Retina (tissue), 1 donor: ENCODE measurements at places on chromosomes 12 and 14.

DNA sequence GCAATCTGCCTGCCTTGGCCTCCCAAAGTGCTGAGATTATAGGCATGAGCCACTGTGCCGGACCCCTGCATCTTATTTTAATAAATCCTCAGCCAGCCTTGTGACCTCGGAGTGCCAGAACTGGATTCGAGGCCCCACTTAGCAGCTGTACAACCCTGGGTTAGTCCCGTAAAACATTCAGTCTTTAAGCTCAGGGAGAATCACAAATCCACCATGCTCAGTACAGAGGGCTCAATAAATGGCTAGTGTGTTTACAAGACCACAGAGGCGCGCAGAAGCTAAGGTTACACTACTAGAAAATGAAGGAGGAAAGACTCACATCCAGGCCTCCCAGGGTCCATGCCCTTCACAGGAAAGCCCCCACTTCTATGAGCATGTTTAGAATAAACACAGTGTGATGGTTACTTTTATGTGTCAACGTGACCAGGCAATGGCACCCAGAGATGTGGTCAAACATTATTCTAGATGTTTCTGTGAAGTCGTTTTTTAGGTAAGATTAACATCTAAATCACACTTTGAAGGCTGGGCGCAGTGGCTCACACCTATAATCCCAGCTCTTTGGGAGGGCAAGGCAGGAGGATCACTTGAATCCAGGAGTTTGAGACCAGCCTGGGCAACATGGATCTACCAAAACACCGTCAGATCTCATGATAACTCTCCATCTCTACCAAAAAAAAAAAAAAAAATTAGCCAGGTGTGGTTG is 55.3 kb downstream of the CLMN start:
- DNase-seq = no peak

DNA sequence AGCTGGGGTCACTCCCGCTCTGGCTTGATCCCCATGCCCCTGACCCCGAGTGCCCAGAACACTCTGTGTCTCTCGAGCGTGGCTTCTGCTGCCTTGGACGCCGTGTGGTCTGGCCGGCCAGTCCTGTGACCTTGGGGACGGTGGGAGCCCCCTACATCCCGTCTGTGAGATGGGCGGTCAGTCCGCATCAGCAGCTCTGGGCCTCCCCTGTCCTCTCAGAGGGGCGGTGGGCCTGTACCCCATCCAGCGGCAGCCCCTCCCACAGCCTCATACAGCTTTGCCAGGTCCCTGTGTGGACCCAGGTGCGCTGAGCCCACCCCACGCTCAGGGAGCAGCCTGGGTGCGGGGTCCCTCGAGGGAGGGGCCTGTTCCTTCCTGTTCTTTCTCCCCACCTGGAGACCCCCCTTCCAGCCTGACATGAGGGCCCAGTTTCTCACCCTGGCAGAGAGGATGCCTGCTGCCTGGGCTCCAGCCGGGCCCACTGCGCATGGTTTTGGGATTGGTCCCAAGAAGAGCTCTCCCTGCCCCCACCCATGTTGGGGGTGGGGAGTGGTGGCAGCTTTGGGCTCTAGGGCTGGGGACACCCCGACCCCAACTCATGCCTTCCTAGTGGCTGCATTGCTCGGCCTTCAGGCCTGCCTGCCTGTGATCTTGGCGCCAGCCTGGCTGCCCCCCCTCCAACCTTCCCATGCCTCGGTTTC is 1.5 kb downstream of the MTA1 start:
- peak; percentile 13 for DNase-seq

GRCh38 chr12:22518998-22519397 is 25.3 kb downstream of the C2CD5 start:
- no peak for DNase-seq

GRCh38 chr12:54065677-54066076 is 12.0 kb downstream of the HOXC4 start:
- DNase-seq = no peak

- no peak for DNase-seq
Measured at GRCh38 chr14:98167275-98167674, 1104.7 kb downstream of the BCL11B start.

DNA sequence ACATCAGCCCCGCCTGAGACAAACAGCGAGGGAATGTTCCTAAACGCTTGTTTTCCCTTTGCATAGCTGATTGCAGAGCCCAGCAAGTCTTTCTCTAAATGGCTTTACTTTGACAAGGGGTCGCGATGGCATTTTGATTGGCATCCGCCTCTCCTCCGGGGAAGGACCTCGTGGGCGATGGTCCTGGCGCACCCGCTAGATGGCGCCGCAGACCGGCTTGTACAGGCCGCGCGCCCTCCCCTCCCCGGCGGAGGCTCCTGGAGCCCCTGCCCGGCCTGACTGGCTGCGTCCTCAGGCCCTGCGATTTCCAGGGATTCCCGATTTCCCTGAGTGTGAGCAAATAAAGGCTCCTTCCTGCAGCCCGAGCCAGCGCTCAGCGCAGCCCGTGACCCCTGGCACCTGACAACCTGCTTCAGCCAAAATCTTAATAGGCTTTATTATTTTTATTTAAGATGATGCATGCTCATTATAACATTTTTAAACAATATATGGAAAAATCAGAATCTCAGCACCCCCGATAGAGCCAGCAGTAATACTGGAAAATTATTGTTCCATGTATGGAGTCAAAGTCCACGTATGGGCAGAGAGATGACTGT is 468.3 kb downstream of the AACS start:
- peak; percentile 86 for DNase-seq

DNA sequence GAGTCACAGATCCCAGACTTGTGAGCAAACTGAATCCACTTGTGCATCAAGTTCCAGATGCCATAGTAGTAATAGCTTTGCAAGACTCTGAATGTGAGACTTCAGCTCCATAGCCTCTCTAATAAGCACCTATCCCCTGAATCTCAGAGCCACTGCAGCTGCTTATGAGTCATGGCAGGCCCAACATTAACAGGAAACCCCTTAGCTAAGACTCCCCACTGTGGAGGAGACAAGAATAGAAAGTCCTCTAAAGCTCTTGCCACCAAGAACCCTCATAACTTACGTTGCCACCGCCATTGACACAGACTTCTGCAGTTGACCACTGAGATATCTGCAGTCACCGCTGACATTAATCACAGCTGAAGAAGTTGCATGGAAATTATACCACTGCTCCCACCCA is 62.9 kb upstream of the PDE3A start:
- DNase-seq = no peak

- DNase-seq = no peak
Measured at GRCh38 chr14:35814371-35815005, 5.4 kb upstream of the RALGAPA1 start.
